Globus pallidus (tissue), 1 donor: ENCODE measurements at places on chromosomes 11 and 22.
A peak's percentile ranks its signal among the peaks of the same experiment; 100 is the strongest.

DNA sequence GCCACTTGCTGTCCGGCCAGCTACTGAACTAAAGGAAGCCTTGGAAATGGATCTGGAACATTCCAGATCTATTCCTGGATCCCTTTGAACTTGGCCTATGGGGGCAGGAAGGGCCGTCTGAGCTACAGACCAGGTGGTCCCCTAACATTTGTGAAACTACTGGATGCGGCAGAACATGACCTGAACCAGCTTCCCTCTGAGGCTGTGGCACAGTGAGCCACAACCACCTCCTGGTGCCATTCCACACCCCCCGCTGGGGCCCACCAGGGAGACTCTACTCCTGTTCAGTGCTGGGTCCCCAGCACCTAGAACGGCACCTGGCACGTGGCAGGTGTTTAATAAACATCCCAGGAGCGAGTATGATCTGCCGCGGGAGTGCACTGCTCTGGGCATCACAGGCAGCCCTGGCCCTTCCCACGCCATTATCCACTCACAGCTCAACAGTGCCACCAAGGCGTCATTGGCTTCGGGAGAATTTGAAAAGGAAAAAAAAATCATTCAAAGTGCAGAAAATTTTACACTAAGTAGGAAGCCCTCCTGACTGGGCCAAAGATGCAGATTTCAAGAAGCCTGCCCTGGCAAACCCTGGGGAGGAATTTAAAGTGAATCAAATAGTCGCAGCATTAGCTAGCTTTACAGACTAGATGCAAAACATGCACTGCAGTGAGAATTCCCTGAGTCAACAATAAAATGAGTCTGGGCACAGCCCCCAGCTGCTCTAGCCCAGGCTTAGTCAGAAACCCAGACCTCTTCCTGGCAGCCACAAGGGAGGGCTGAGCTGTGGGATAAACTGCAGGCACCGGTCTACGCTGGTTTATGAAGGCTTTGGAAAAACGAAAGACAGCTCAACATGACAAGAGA is 14.3 kb upstream of the EFCAB6 start:
- DNase-seq, result peak; percentile 31

GRCh38 chr22:25900880-25901279 is 158.9 kb downstream of the MYO18B start:
- DNase-seq, result peak; percentile 93

DNA sequence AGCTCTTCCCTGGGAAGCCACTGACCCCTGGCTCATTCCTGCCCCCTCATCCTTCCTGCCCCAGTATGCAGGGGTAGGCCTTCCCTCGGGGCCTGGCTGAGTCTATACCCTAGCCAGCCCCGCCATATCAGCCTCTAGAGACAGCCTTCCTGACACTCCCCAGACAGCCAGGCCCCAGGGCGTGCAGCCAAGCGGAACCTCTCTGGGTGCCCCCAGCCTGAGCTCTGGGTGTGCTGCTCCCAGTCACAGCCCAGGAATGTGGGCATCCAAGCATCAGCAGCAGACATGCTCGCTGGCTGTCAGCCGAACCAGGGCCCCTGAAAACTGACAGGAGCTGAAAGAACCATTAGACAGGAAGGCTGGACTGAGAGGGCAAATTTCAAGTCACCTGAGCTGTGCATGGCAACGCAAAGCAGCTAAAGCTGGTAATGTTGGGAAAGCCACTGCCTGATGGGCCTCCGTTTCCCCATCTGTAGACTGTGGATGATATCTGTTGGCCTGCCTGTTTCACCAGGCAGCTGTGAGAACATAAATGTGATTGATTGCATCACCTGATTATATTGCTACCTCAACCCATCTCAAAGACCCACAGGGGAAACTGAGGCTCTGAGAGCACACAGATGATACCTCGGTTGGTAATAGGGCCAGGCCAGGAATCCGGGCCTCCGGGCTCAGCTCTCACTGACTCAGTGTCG is 93.2 kb downstream of the LRRC32 start:
- no peak for DNase-seq

DNA sequence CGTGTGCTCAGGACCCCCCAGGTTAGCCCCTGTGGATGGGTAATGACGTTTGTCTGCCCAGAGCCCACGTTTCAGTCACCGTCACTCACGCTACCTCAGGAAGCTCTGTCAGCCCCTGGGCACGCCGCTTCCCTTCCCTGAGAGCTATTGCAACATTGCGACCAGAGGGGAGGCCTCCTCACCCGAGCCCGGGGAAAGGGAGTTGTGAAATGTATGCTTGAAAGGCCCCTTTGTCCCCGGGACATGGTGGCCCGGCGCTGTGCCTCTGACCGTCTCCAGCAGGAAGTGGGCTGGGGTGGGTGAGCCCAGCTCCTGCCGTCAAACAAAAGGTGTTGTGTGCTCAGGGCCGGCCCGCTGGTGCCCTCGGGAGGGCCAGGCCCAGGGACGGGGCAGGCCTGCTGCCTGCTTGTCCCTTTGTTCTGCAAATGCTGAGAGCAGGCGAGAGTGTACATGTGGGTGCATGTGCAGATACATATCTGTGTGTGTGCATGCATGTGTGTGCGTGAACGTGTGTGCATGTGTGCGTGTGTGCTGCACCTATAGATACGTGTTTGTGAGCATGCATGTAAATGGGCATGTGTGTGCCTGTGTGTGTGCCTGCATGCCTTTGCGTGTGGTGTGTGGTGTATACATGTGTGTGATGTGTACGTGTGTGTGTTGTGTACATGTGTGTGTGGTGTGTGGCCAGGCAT is 1125.0 kb downstream of the BRD1 start:
- DNase-seq, result peak; percentile 94

GRCh38 chr11:112588252-112588694 is 327.6 kb upstream of the PLET1 start:
- peak; percentile 87 for DNase-seq

DNA sequence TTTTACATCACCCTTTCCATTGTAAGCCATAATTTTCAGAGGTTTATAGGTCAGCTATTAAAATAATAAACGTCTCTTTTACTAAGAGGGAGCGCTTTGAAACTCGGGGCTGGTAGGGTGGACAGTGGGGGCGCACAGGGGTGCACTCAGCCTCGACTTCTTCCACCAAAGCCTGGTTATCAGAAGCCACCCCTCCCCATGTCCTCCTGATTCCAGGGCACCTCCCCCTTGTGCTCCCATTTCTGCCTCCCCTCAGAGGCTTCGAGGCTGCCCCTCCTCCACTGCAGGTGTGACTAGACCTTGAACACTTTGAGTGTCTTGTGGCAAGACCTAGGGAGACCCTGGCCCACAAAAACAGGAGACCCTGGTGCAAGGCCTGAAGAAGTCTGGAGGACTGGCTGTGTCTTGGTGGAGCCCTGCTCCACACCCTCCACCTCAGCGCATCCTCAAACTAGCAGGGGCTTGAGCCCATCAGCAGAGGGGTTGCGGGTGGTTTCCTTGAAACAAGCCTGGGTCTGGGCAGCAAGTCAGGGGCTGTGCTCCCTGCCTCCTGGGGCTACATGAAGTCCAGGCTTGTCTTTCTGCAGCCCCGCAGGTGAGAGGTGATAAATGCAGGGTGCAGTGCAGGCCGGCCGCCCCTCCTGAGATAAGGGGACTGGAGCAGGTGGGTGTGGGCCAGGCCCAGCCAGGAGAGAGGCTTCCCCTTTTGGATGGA is 3.0 kb downstream of the CDKN1C start:
- DNase-seq, result no peak

DNA sequence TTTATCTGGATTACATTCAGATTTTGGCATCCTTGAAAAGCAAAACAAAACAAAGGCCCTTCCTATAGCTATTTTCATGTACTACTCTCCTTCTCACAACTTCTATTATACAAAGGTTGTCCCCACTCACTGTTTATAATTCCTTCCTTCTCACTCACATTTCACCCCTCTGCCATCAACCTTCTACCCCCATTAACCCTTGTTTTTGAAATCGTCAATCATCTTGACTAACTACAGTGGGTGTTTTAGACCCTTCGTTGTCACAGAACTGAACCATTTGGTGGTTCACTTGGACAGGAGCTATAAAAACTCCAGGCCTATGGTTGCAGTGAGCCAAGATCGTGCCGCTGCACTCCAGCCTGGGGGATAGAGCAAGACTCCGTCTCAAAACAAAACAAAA is 639.4 kb downstream of the OPCML start:
- no peak for DNase-seq

- no peak for DNase-seq
Measured at GRCh38 chr11:125264100-125265022, 99.8 kb downstream of the PKNOX2 start.

DNA sequence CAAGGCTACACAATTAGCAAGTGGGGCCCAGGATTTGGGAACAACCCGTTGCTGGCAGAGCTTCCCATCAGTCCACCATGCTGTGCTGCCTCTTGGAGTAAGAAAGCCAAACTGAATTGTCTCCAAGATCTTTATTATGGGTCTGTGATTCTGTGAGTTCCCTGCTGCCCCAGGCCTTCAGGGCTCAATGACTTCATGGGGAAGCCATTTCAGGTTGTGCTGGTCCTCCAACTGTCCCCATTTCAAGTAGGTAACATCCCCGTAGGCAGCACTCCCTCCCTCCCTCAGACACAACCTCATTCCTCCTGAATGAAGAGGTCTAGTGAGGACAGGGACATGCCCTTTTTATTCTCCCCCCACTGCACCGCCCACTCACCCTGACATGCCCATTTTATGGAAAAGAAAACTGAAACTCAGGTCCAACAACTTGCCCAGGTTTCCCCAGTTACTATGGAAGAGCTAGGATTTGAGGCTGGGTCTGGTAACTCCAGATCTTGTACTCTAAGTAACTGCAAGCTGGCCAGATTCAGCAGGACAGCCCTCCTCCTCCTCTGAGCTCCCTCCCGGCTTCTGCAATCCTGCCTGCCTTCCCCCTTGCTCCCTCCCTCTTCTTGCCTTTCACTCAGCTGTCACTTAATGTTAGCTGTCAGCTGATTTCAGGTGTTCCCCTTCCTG is 8.2 kb upstream of the YWHAH start:
- no peak for DNase-seq

DNA sequence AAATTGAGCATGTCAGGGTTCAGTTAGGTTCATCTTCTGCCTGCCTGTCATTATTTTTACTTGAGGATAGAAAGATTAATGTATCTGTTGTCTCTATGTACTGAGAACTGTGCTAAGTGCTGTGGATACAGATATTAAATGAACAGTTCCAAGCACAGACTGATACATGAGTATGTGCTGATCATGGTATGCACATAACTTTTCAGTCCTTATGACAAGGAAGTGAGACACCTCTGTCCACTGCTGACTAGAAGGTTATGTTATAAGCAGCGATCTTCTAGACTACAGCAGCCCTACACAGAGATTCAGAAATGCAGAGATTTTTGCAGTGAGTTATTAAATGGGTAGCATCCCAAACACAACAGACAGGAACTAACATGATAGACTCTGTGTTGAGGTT is 335.6 kb upstream of the MTNR1B start:
- DNase-seq, result no peak

GRCh38 chr11:118663902-118664301 is 15.5 kb downstream of the TREH start:
- no peak for DNase-seq

- no peak for DNase-seq
Measured at GRCh38 chr22:39996732-39997131, 2.0 kb downstream of the FAM83F start.

GRCh38 chr11:117064275-117064674 is 34.0 kb downstream of the SIK3 start:
- DNase-seq, result no peak

DNA sequence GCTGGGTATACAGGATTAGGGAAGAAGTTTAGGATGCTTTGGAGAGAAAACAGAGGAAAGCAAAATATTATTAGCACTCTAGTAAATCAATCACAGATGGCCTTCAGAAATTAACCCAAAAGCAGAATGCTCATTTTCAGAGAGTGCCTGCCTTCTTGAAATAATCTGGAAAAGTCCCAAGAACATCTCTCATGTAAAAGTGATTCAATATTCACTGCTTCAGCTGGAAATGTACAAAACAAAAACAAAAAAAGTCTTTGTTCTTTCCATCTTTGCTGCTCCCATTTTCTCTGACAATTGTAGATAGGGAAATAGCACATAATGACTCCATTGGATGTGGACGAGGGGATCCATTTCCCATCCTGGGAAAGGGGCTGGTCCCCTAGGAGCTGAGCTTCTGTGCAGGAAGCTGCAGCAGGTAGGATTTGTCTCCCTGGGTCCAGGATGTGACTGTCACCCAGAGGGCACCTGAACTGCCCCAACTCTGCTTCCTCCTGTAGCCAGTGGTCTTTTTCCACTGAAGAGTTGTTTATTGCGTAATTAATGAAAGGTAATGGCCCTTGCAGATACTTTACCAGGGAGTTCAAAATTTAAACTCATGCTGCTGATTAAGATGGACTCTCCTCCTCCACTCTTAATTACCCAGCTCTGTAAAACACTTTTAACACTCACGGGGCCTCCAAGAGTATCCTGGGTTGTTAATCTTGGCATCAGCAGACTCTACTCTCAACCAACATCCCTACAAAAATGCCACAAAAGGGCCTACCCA is 57.9 kb downstream of the SC5D start:
- DNase-seq, result peak; percentile 41

- no peak for DNase-seq
Measured at GRCh38 chr22:33848251-33848650, 72.0 kb downstream of the LARGE1 start.

DNA sequence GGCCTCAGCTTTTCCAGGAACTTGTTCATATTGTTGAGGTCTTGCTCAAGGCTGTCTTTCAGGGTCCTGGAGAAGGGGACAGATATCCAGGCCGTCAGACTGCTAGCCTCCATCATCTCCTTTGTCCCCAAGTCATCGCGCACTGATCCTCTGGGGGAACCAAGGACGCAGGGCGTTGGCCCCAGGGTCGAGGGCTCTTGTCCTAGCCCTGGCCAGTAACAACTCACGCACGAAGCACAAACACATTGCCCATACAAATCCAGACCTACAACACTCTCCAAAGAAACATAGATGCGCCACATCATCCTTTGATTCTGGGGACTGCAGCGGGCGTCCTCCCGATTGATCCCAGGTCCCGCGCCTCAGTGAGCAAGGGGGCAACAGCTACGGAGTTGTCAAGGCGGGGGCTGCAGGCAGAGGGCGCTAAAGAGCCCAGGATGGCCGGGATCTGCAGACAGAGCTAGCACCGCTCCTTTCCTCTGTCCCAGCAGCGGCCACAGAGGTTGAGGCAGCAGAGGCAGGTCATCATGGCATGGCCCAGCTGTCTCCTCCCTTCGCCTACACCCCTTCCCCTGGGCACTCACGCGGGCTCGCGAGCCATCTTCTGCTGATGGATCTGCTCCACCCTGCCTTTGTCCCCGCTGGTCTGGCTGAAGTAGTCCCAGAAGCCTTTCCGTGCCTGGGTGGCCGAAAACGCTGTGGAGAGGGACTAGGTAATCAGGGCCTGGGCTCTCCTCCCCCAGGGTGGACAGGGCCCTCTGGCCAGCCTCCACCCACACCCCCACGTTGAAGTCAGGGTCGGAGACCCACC is 472 bp downstream of the APOA5 start:
- peak; percentile 73 for DNase-seq

GRCh38 chr11:128714881-128715280 is 21.0 kb downstream of the FLI1 start:
- no peak for DNase-seq

DNA sequence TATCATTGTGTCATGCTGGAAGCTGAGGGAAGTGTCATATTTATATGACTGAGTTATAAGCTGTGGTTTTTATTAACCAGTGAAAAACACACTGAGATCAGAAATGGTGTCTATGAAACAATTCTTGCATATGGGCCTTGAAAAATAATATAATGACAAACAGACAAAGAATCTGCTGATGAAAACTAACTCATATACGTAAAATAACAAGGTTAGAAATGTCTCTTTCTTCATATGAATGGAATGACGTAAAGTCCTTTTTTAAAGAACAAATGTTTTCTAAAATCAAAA is 48.8 kb upstream of the PHF21B start:
- DNase-seq, result no peak
